ENCODE measurements at places on chromosomes 13 and 19. TPM values are rescaled to one million over a fixed set of nuclear protein-coding genes. Genes with fewer than 3 reads are reported as not detected.

GRCh38 chr13:80131204-80131603 lies 209.7 kb downstream of the SPRY2 start:
- no peak overlapping the region for H3K27ac ChIP-seq
- no peaks in the 10 kb centered on the region for H3K27me3 ChIP-seq
- no peaks in the 10 kb centered on the region for H3K36me3 ChIP-seq
- DNase-seq = no peak
- H3K4me3 ChIP-seq = no peak overlapping the region

Gene HCST
- total RNA-seq = 53.9 TPM

DNA sequence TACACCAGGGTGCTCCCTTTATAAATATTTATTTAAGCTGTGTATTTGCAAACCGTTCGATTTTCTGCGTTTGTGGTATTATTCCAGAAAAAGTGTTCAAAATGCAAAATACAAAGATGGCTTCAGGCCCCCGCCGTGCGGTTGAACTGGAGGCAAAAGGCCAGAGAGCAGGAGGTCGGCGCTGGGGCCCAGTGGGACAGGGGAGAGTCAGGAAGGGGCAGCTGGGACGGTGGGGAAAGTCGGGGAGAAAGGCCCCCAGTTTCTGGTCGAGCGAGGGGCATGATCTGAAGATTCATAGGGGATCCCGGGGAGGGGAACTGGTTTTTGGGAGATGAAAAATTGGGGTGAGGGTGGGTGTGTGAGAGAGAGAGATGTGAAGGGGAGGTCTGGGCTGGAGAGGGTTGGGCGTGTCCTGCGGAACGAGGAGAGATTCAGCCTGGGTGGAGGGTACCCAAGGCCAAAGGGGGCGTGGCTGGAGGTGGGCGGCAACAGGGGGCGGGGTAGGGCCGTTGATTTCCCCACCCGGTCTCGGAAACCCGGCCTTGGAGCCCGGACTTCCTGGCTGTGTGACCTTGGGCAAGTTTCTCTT lies 678 bp downstream of the ISOC2 start:
- no peaks in the 10 kb centered on the region for H3K27me3 ChIP-seq
- no peak for DNase-seq
- peak overlapping the region; percentile 85 for H3K4me3 ChIP-seq
- peaks cover 16% of the 10 kb centered on the region for H3K4me1 ChIP-seq

Gene DACH1
- not detected for total RNA-seq

DNA sequence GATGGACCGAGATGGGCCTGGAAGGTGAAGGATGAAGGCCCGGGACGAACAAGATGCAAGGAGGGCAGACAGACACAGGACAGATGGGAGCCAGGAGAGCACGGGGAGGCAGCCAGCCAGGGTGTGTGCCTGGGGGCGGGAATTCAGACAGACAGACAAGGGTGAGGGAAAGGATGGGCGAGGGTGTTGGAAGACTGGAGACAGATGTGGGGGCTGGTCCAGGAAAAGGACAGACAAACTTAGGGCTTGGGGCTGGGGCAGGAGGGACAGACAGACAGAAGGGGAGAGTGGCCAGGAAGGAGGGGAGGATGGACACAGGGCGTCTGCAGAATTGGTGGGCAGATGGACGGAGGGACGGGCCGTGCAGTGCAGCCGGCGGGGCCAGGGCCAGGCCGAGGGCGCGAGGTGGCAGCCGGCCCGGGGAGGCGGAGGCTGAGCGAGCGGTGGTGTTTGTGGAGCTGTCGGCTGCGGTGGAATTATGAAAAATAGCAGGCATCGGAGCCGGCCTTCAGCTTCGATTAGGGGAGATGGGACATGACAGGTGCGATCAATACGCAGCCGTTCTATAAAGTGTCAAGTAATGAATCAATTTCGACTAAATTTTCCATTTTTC lies 4.6 kb upstream of the ERFL start:
- H3K4me1 ChIP-seq = peaks cover 47% of the 10 kb centered on the region
- no peak overlapping the region for H3K4me3 ChIP-seq
- no peaks in the 10 kb centered on the region for H3K36me3 ChIP-seq

GRCh38 chr19:34188408-34188807 lies 16.1 kb downstream of the LSM14A start:
- no peaks in the 10 kb centered on the region for H3K27me3 ChIP-seq
- H3K4me3 ChIP-seq = no peak overlapping the region
- H3K36me3 ChIP-seq = peaks cover 16% of the 10 kb centered on the region
- no peak for DNase-seq
- peaks cover 45% of the 10 kb centered on the region for H3K4me1 ChIP-seq
- no peak overlapping the region for H3K27ac ChIP-seq

Gene SLC25A41
- 0.32 TPM for total RNA-seq

DNA sequence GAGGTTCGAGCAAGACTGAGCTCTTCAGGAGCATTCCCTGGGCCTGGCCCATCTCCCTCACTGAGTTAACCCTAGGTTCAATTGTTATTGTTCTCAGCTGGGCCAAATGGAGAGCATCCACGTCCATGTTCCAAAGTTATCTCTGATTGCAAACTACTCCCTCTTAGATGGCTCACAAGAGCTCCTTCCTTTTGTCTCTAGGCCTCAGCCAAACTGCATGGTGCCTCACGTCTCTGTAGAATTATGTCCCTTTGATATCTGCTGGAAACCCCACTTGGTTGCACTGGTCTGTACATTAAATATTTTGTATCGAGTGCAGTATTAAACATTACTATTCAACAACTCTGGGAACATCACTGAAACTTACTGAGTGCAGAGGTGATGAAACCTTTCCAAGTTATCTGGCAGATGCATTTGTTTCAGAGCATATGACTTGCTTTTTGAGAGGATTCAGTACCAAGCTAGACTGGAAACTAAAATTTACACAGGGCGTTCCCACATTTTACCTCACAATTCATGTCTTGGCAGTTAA lies 38.1 kb downstream of the DOCK9 start:
- no peaks in the 10 kb centered on the region for H3K27me3 ChIP-seq
- DNase-seq = no peak
- no peak overlapping the region for H3K4me3 ChIP-seq
- H3K27ac ChIP-seq = no peak overlapping the region

Gene UBE2L5
- not detected for total RNA-seq

- peaks cover 21% of the 10 kb centered on the region for H3K4me1 ChIP-seq
- no peak overlapping the region for H3K4me3 ChIP-seq
- peaks cover 9% of the 10 kb centered on the region for H3K36me3 ChIP-seq
- DNase-seq = no peak
Measured at GRCh38 chr13:39929583-39929982, 274.1 kb downstream of the COG6 start.

GRCh38 chr19:41319500-41320184 lies 9.7 kb downstream of the CCDC97 start:
- H3K27me3 ChIP-seq = no peaks in the 10 kb centered on the region
- no peak for DNase-seq
- H3K27ac ChIP-seq = no peak overlapping the region
- H3K36me3 ChIP-seq = peaks cover 72% of the 10 kb centered on the region
- peaks cover 17% of the 10 kb centered on the region for H3K4me1 ChIP-seq

DNA sequence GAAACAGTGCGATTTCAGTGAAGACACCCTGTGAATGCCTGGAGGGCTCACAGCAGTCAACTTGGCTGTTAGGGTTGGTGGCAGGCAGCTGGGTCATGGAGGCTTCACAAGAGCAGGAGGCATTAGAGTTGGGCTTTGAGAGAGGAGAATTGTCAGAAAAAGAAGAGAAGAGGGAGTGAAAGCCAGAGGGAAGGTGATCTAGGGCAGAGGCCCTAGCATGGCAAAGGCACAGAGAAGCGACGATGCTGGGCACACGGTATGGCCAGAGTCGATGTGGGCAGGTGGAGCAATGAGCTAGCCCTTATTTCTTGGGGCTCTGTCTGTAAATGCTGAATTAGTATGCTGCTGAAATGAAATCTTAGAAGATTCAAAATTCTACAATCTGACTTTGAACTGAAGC lies 52.6 kb upstream of the OLFM4 start:
- no peak overlapping the region for H3K27ac ChIP-seq
- H3K27me3 ChIP-seq = no peaks in the 10 kb centered on the region
- no peaks in the 10 kb centered on the region for H3K36me3 ChIP-seq

DNA sequence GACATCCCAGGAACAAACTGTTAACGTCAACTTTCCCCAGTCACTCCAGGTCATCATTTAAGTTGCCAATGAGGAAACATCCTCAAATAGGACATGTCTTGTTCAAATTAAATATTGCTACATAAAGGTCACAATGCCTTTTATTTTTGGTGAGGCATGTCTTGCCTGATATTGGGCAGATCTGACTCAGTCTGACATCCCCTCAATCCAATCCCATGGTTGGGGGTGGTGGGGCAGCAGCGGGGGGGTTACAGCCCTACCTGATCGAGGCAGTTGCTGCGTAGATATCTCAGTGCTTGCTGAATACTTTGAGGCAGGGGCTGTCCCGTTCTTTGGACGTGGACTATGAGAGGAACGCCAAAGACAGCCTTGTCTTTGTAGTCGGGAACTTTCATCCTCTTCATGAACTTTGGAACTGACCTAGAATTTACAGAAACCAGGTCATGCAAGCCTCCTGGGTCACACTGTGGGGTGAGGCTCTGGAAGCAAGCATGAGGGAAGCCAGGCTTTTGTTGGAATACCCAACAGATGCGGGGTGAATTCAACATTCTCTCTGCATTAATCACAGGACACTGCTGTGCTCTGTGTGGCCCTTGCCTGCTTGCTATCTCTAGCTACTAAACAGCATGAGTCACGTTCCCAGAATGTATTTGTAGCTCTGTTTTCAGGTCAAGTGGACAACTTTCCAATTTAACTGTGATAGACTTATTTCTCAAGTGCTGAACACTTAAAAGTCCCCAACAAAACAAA lies 109.8 kb downstream of the KL start:
- no peak overlapping the region for H3K4me3 ChIP-seq
- H3K27me3 ChIP-seq = no peaks in the 10 kb centered on the region
- no peak overlapping the region for H3K27ac ChIP-seq
- DNase-seq = no peak

Gene GAPDHS
- not detected for total RNA-seq

DNA sequence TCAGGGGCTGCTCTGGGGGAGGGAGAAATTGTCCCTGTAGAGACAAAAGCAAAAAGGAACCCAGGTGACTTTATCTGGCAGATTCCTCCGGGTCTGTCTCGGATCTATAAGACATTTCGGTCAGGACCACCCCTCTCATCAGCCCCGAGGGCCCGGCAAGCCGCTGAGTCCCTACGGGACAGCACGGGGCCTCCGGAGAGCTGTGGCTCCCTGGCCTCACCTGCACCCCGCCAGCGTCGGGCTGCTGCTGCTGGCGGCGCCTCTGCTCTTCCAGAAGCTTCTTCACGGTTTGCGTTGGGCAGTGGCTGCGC lies 1.9 kb downstream of the NFKBID start:
- H3K4me3 ChIP-seq = peak overlapping the region; percentile 92
- peaks cover 34% of the 10 kb centered on the region for H3K4me1 ChIP-seq
- H3K27ac ChIP-seq = peak overlapping the region; percentile 96

GRCh38 chr13:68272652-68273051 lies 1042.5 kb upstream of the PCDH9 start:
- H3K4me1 ChIP-seq = no peaks in the 10 kb centered on the region
- H3K4me3 ChIP-seq = no peak overlapping the region
- H3K36me3 ChIP-seq = no peaks in the 10 kb centered on the region
- H3K27me3 ChIP-seq = no peaks in the 10 kb centered on the region
- DNase-seq = no peak

Gene SPIB
- 0.80 TPM for total RNA-seq

GRCh38 chr19:1051791-1052190 lies 11.9 kb downstream of the ABCA7 start:
- H3K4me3 ChIP-seq = no peak overlapping the region
- H3K36me3 ChIP-seq = peaks cover 10% of the 10 kb centered on the region
- H3K27ac ChIP-seq = no peak overlapping the region
- H3K27me3 ChIP-seq = no peaks in the 10 kb centered on the region
- no peak for DNase-seq
- H3K4me1 ChIP-seq = no peaks in the 10 kb centered on the region

GRCh38 chr13:100565286-100565685 lies 23.3 kb downstream of the GGACT start:
- no peaks in the 10 kb centered on the region for H3K4me1 ChIP-seq
- no peaks in the 10 kb centered on the region for H3K36me3 ChIP-seq
- no peak for DNase-seq
- no peak overlapping the region for H3K4me3 ChIP-seq
- no peaks in the 10 kb centered on the region for H3K27me3 ChIP-seq

Gene KLK6
- not detected for total RNA-seq

DNA sequence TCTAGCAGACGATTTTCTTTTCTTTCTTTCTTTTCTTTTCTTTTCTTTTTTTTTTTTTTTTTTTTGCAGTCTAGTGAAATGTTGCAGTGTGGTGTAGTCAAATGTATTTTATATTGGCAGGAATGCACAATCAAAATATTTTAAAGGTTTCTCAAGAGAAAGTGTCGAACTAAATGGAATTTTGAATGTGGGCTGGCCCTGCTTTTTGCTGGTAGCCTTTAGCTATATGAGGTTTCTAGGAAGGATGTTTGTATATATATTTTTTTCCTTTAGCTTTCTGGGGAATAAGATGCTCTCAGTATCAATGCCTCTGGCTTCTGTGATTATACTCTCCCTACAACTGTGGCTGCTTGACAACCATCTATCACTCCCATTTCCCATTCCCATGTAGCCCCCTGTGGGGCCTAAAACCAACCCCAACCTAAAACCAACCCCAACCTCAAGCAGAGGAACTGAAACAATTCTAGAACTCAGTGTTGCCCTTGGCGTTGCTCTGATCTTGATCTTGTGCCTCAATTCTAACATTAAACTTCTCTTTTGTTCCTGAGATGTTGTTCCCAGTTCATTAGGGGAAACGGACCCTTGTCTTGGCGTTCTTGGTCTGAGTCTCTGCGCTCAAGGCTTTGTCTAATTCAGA lies 27.1 kb downstream of the CYSLTR2 start:
- no peak for DNase-seq
- no peaks in the 10 kb centered on the region for H3K36me3 ChIP-seq
- H3K27ac ChIP-seq = no peak overlapping the region
- peaks cover 12% of the 10 kb centered on the region for H3K4me1 ChIP-seq
- H3K4me3 ChIP-seq = no peak overlapping the region
- H3K27me3 ChIP-seq = no peaks in the 10 kb centered on the region

DNA sequence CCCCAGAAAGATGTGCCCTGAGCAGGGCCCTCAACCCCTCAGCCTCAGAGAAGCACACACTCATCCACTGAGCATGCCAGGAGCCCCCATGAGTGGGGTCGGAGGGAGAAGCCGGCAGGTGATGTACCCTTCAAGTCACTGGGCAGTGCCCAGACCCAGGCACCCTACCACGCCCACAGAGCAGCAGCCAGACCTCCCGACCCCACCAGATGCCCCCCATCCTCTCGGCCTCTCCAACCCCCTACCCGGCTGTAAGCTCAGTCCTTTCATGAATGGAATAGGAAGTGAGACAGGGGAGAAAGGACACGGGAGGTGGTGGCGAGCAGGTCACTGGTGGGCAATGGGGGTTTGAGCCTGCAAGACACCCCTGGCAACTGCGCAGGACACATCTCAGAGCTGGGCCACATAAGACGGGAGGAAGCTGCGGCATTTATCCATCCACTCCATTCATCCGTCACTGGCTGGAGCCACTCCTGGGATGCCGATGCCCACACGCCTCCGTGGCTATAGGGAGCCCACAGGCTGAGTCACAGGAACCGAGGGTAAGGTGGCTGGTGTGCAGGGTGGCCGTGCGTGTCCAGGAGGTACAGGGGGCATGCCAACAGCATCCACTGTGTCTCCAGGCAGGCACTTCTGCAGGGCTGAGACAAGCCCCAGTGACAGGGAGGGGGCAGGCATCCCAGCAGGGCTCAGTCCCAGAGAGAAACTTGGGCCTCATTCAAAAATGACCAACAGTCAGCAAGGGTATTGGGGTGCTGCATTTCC lies 23.8 kb upstream of the VSTM2B start:
- no peaks in the 10 kb centered on the region for H3K27me3 ChIP-seq
- H3K27ac ChIP-seq = no peak overlapping the region
- no peak for DNase-seq
- H3K4me1 ChIP-seq = no peaks in the 10 kb centered on the region
- no peaks in the 10 kb centered on the region for H3K36me3 ChIP-seq

Gene PODNL1
- total RNA-seq = not detected

Gene RNF225
- 0.57 TPM for total RNA-seq

Gene KASH5
- total RNA-seq = 0.14 TPM

Gene IGFL2
- 0.46 TPM for total RNA-seq

All from activated T-helper 2 cell treated with anti-CD3 and anti-CD28 coated beads, Interferon-gamma antibody, Interleukin-2, Interleukin-4, amounts not matched to agents 10 μg/mL and 5 μg/mL and 100 μg/mL, durations not matched to agents 14 hours and 24 hours and 36 hours (primary cell).